ENCODE measurements at places on chromosomes 1 and 21. TPM values are rescaled to one million over a fixed set of nuclear protein-coding genes. Genes with fewer than 3 reads are reported as not detected.

DNA sequence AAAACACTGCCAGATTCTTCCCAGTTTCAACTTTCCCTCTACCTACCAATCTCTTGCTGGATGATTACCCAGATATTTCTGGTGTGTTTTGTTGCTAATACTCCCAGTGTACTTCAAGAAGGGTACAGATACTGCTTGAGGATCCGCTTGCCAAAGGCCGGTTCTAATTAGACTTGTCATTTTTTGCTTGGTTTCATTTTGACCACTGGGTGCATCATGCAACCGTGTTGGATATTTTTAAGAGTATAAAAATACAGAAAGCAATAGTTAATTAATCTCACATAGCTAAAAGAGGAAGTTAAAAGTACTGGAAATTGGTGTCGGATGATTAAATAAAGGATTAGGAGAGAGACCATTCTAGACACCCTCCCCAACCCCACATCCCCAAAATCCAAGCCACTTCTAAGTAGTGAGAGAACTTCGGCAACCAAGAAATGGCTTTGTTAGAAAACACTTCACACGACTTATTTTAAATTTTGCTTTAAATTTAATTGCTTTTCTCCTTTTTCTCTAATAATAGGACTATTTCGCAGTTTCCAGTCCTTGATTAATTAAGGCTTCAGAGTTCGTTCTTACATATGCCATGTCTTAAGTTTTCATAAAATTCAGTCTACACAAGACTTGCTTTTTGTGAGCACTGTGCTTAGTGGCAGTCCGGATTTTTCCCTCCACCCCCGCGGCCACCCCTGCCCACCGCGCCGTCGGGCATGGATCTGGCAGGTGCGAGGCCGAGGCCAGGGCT lies 2.5 kb upstream of the CDKN2C start:
- H3K36me3 ChIP-seq, result no peaks in the 10 kb centered on the region
- H3K27ac ChIP-seq, result peak overlapping the region; percentile 95
- H3K4me3 ChIP-seq, result peak overlapping the region; percentile 74
- peaks cover 14% of the 10 kb centered on the region for H3K4me1 ChIP-seq

GRCh38 chr1:164772635-164773034 lies 213.7 kb downstream of the PBX1 start:
- no peak overlapping the region for H3K4me3 ChIP-seq
- H3K4me1 ChIP-seq, result no peaks in the 10 kb centered on the region
- H3K27me3 ChIP-seq, result no peaks in the 10 kb centered on the region
- H3K27ac ChIP-seq, result no peak overlapping the region
- no peaks in the 10 kb centered on the region for H3K36me3 ChIP-seq
- DNase-seq, result no peak

DNA sequence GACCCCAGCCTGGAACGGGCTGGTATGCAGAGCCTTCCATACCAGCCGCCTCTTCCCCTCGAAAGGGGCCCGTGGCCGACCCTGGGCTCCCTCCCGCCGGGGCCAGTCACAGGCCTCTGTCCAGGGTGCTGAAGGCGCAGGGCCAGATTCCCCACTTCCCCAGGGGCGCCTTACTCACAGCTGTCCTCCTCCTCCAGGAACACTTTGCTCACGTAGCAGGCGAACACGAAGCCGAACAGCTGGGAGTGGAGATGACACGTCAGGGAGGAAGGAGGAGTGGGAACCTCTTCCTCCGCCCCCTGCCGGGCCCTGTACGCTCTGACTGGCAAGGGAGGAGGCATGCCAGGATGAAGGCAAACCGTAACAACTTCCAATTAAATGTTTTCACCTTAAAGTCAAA lies 57.3 kb downstream of the NKAIN1 start:
- peak; percentile 71 for DNase-seq
- H3K4me1 ChIP-seq, result no peaks in the 10 kb centered on the region
- no peaks in the 10 kb centered on the region for H3K27me3 ChIP-seq
- H3K4me3 ChIP-seq, result no peak overlapping the region
- no peak overlapping the region for H3K27ac ChIP-seq
- no peaks in the 10 kb centered on the region for H3K36me3 ChIP-seq

GRCh38 chr1:63980740-63981407 lies 207.1 kb downstream of the ROR1 start:
- DNase-seq, result no peak
- H3K36me3 ChIP-seq, result no peaks in the 10 kb centered on the region
- H3K4me3 ChIP-seq, result no peak overlapping the region
- H3K27me3 ChIP-seq, result no peaks in the 10 kb centered on the region
- no peaks in the 10 kb centered on the region for H3K4me1 ChIP-seq

GRCh38 chr1:197868751-197869489 lies 33.5 kb upstream of the C1orf53 start:
- no peaks in the 10 kb centered on the region for H3K36me3 ChIP-seq
- no peaks in the 10 kb centered on the region for H3K27me3 ChIP-seq
- no peak overlapping the region for H3K27ac ChIP-seq
- no peak for DNase-seq
- H3K4me3 ChIP-seq, result no peak overlapping the region
- no peaks in the 10 kb centered on the region for H3K4me1 ChIP-seq

GRCh38 chr1:17745479-17745955 lies 9.6 kb upstream of the ACTL8 start:
- no peak for DNase-seq
- no peak overlapping the region for H3K4me3 ChIP-seq
- H3K27me3 ChIP-seq, result no peaks in the 10 kb centered on the region
- no peaks in the 10 kb centered on the region for H3K36me3 ChIP-seq
- H3K4me1 ChIP-seq, result no peaks in the 10 kb centered on the region

DNA sequence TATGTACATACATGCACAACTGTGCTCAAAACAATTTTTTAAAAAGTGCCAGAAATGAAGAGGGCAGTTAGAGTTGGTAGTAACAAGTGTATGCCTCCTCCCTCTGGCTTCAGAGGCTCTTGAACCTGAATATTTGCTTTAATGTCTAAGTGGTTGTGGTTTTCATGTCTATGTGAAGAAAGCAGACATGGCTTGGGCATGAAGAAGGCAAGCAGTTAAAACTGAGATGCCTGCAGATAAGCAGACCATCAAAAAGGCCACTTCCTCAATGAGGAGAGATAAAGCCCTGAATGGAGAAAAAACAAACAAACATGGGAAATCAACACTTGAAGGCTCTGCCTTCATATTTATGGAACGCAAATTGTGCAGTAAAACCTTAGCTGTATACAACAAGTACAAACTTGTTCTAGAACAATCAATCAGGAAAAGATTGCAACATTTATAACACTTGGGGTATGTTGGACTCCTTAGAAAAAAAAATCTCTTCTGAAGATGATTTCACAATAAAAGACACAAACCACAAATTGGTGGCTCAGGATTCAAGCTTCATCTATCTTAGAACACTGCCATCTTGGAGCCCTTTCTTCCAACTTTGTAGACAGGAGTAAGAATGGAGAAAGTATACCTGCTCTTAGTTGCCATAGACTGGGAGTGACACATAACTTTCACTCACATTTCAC lies 52.7 kb upstream of the PLA2G4A start:
- no peak overlapping the region for H3K4me3 ChIP-seq
- no peaks in the 10 kb centered on the region for H3K36me3 ChIP-seq
- no peaks in the 10 kb centered on the region for H3K27me3 ChIP-seq
- DNase-seq, result no peak
- no peaks in the 10 kb centered on the region for H3K4me1 ChIP-seq

GRCh38 chr1:111998332-111998731 lies 8.9 kb upstream of the KCND3 start:
- H3K36me3 ChIP-seq, result no peaks in the 10 kb centered on the region
- H3K27ac ChIP-seq, result no peak overlapping the region
- no peak overlapping the region for H3K4me3 ChIP-seq
- H3K27me3 ChIP-seq, result no peaks in the 10 kb centered on the region
- no peaks in the 10 kb centered on the region for H3K4me1 ChIP-seq

DNA sequence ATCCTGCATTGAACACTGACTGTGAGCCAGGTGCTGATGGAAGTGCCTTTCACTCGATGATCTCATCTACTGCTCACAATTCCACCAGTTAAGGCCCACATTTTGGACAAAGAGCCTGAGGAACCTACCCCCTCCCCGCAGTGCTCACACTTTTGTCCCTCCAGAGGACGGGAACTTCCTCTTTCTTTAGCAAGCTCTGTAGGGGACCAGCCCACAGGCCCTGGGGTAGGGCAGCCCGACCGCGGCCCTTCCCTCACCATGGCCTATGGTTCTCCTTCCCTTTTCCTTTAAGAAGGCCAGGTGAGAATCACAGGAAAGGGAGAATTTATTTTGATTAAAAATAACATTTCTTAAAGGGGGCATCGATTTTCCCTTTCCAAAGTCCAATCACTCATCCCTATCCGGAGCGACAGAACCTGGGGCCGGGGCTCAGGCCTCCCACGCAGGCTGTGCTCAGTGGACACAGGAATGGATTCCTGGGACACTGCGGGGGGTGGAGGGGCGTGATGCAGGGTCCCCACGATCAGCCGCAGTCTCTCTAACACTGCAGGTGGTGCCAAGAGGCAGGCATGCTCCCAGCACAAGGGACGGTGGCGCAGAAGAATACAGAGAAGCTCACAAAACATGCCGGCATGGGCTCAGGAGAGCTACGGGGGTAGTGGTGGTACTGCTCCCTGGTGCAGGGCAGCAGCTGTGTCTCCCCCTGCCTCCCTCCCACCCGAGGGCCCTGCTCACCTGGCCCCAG lies 8.9 kb upstream of the KCNE1 start:
- peak overlapping the region; percentile 59 for H3K4me3 ChIP-seq
- peaks cover 11% of the 10 kb centered on the region for H3K36me3 ChIP-seq
- H3K27me3 ChIP-seq, result no peaks in the 10 kb centered on the region

GRCh38 chr21:38178653-38179470 lies 77.9 kb upstream of the KCNJ15 start:
- no peak overlapping the region for H3K27ac ChIP-seq
- H3K4me1 ChIP-seq, result no peaks in the 10 kb centered on the region
- H3K4me3 ChIP-seq, result no peak overlapping the region
- no peaks in the 10 kb centered on the region for H3K27me3 ChIP-seq
- H3K36me3 ChIP-seq, result no peaks in the 10 kb centered on the region

- DNase-seq, result no peak
- no peak overlapping the region for H3K4me3 ChIP-seq
- no peaks in the 10 kb centered on the region for H3K36me3 ChIP-seq
- H3K4me1 ChIP-seq, result no peaks in the 10 kb centered on the region
- H3K27me3 ChIP-seq, result no peaks in the 10 kb centered on the region
These were observed 486.9 kb upstream of the USP24 start for GRCh38 chr1:55702064-55702463.

DNA sequence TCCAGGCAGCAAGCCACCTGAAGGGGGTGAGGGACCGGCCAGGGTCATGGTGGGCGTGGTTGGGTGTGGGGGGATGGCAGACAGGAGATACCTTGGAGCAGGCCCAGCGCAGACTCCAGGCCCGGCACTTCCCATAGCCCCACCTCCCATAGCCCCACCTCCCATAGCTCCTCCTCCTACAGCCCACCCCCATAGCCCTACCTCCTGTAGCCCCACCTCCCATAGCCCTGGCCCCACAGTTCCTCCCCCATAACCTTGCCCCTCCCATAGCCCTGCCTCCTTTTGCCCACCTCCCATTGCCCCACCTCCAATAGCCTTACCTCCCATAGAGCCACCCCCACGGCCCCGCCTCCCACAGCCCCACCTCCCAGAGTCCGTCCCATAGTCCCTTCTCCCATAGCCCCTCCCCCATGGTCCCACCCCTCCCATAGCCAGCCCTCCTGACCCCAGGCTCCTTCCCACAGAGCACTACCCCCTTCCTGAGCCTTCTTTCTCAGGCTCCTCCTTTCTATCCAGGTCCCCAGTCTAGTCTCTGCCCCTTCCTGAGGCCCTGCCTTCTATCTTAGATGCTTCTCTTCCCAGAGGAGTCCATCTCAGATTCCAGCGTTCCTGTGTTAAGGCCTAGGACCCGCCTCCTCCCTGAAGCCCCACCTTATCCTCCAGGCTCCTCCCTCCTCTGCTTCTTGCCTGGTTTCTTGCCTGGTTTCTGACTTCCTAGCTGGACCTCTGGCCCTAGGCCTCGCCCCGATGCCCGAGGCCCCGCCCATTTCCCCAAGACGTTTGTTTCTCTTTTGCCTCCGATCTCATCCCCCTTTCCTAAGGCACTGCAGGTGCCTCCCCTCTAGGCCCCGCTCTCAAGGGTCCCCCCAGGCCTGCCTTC lies 46.8 kb downstream of the PTPRU start:
- no peaks in the 10 kb centered on the region for H3K4me1 ChIP-seq
- H3K27ac ChIP-seq, result no peak overlapping the region
- H3K27me3 ChIP-seq, result no peaks in the 10 kb centered on the region
- no peaks in the 10 kb centered on the region for H3K36me3 ChIP-seq
- no peak overlapping the region for H3K4me3 ChIP-seq

- H3K36me3 ChIP-seq, result no peaks in the 10 kb centered on the region
- no peaks in the 10 kb centered on the region for H3K4me1 ChIP-seq
- DNase-seq, result no peak
- H3K27me3 ChIP-seq, result no peaks in the 10 kb centered on the region
- H3K27ac ChIP-seq, result no peak overlapping the region
These were observed 281.7 kb upstream of the ESRRG start for GRCh38 chr1:217004776-217005436.

DNA sequence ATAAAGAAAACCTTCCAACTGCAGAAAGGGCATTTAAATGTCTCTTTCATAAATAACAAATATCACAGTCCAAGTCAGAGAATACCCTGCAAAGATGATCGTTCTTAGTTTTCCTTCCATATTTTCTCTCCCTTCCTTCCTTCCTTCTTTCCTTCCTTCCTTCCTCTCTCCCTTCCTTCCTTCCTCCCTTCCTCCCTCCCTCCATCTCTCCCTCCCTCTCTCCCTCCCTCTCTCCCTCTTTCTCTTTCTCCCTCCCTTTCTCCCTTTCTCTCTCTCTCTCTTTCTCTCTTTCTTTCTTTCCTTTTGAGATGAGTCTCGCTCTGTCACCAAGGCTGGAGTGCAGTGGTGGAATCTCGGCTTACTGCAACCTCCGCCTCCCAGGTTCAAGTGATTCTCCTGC lies 29.0 kb upstream of the SCAF4 start:
- H3K27ac ChIP-seq, result no peak overlapping the region
- DNase-seq, result no peak
- no peak overlapping the region for H3K4me3 ChIP-seq

- no peak overlapping the region for H3K4me3 ChIP-seq
- no peak for DNase-seq
These were observed 20.6 kb downstream of the GPR3 start for GRCh38 chr1:27413004-27413403.

DNA sequence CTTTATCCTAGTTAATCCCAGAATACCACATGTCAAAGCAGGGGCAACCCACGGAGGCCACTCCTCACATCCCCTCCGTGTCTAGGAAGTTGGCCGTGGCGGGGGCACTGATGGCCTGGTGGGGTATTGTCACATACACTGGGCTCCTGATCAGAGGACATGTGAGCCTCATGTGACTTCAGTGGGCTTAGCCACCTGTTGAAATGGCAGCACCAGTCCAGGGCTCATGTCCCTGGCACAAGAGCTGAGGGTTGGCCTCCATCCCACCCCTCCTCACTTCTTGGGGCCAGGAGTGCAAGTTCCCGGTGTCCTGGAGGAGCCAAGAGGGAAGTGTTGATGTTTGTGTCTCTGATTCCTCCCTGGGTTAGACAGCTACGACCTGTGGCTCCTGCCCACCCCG lies 313.4 kb downstream of the CAMTA1 start:
- H3K36me3 ChIP-seq, result no peaks in the 10 kb centered on the region
- H3K4me1 ChIP-seq, result peaks cover 16% of the 10 kb centered on the region
- H3K27me3 ChIP-seq, result no peaks in the 10 kb centered on the region
- peak; percentile 60 for DNase-seq

Gene GPR61
- total RNA-seq, result not detected

Gene TTC24
- total RNA-seq, result 0.31 TPM

Gene ERG
- total RNA-seq, result 4.7 TPM

Gene DFFB
- total RNA-seq, result 3.1 TPM
